ENCODE measurements at places on chromosomes 16 and 17.

GRCh38 chr17:964876-965275 lies 14.7 kb downstream of the NXN start:
- no peak for DNase-seq

DNA sequence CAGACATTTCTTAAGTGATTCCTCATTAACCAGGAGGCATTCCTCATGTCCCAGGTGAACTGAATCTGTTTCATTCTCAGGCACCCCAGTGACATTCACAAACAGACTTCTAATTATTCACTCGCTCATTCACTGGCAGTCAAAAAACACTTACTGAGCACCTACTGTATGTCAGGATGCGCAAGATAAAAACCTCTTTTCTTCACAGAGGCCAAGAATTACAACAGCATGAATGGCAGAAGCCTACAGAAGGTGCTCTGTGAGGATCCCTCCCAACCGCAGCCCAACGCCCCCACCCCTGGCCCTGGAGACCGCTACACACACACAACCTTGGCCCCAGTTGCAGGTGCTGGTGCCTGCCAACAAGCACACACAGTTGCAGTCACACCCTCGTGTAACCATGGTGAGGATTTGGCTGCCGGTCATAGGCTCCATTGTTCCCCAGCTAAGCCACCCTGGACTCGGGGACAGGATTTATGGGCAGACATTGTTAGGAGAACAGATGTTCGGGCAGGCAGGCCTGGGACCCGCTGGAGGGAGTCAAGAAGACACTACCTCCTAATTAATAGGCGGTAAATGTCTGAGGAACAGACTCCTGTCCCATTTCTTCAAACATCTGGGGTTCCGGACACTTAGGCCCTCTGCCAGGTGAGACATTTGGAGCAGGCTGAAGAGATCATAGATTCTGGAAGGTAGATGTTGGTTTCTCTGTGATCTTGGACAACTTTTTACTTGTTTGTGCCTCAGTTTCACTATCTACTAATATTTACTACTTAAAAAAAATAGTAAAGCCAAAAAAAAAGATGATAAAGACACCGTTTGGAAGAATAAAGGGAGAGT lies 43.2 kb downstream of the CUEDC1 start:
- no peak for DNase-seq

GRCh38 chr16:66901626-66902025 lies 17.1 kb downstream of the CDH16 start:
- no peak for DNase-seq

DNA sequence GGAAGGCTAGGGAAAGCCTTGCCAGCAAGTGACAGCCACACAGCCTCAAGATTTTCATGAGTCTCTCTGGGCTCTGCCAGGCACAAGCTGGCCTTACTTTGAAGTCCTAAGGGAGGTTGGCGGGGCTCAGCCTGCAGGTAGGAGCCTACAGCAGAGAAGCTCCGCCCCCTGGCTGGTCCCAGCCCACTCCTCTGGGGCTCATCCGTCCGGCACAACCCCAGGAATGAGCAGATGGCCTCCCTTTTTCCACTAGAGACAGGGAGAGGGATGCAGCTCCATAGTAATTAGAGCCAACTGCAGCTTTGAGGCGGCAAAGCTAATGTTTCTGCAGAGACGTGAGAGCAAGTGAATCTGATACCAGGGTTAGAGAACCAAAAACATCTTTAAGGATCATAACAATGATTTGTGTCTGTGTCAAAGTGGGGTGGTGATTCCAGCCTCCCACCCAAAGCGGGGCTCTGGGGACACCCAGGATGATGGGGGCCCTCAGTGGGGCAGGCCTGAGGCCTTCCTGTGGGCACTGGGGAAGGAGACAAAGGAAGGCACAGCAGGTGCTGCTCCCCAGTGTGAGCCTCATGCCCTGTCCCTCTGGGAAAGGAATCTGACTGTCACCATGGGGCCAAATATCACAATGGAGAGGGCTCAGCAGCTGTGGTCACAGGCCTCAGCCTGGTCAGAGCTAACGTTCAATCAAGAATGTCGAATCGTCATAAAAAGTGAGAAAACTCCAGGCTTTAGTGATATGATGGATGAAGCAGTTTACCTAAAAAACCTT lies 61.5 kb downstream of the RBFOX3 start:
- DNase-seq = no peak

DNA sequence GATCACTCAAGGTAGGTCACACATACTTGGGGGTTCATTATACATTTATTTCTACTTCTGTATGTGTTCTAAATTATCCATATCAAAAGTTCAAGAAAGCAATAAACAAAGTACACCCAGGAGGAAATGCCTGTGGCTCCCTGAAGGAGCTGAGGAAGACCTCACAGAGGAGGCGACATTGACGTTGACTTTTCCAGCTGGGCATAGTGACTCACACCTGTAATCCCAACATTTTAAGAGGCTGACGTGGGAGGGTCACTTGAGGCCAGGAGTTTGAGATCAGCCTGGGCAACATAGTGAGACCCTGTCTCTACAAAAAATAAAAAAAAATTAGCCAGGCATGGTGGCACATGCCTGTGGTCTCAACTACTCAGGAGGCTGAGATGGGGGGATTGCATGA lies 16.3 kb downstream of the ITGAD start:
- DNase-seq = no peak

- no peak for DNase-seq
Measured at GRCh38 chr16:89624777-89625761, 11.6 kb downstream of the DPEP1 start.

GRCh38 chr17:43782913-43783680 lies 2.9 kb downstream of the CFAP97D1 start:
- no peak for DNase-seq

- DNase-seq = no peak
Measured at GRCh38 chr17:78974635-78975591, 4.8 kb downstream of the LGALS3BP start.

GRCh38 chr16:56506941-56507340 lies 12.9 kb downstream of the BBS2 start:
- DNase-seq = no peak

- DNase-seq = no peak
Measured at GRCh38 chr17:34475296-34475695, 104.1 kb upstream of the TMEM132E start.

DNA sequence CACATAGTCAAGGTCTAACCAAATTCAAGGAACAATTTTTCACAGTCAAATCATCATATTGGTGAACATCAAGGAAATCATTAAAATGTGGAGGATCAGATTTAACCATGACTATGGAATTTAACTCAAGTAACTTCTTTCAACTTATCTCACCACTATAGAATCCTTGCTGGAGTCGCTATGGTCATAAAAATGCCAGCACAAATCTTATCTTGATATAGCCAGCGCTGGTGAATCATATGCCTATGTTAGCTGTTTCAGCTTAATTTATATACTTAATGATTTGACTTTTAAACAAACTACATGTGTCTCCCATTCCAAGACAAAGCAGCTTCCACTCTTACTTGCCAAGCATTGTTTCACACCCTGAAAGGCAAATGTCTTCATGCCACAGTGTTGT lies 416.4 kb downstream of the CDH11 start:
- DNase-seq = no peak

DNA sequence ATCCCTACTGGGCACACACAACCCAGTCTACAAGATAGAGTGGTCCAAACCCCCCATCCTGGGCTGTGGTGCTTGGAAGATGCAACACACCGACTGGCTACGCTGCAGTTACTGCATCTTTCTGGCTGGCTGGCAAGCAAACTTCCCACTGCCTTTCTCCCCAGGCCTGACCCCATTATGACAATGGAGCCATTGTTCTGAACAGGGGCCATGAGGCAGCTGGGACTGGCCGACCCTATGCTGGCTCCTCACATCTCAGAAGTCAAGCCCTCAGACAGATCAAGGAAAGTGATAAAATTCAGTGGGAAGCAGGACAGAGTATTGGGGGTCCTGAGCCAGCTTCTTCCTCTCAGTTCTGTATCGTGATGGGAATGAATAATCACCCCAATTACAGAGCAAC lies 364.1 kb upstream of the ASIC2 start:
- no peak for DNase-seq

GRCh38 chr17:77555121-77555591 lies 403.3 kb upstream of the TNRC6C start:
- DNase-seq = no peak

DNA sequence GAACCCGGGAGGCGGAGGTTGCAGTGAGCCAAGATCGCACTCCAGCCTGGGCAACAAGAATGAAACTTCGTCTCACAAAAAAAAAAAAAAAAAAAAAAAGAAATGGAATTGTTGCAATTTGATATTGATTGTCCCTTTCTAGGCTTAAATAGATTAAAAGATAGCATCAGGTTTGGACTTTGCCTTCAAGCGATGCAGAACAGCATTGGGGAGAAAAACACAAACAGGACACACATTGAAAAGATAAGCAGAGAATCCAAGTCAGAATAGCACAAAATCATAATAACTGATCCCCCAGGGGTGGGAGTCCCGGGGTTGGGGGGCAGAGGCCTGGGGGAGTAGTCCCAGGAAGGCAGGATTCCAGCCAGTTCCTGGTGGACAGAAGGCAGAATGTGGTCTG lies 3.9 kb upstream of the CREBBP start:
- no peak for DNase-seq

- peak; percentile 50 for DNase-seq
Measured at GRCh38 chr17:9402590-9403199, 172.9 kb downstream of the STX8 start.

DNA sequence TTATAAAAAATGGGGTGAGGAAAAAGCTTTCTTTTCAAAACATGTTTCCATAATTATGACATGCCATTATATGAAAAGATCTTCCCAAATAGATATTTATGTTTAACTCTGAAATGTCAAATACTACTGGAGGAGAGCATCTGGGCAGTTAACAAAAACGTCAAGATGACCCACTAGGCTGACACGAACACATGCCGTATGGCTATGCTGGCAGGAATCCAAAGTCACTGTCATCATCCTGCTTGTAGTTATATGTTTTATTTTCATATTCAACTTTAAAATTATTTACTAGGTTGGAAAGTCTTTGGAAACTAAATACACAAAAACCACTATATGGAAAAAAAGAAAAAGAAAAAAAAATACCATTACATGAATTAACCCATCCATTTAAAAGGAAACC lies 27.3 kb downstream of the ANKFY1 start:
- no peak for DNase-seq
